ENCODE measurements at places on chromosomes 1 and 21.

DNA sequence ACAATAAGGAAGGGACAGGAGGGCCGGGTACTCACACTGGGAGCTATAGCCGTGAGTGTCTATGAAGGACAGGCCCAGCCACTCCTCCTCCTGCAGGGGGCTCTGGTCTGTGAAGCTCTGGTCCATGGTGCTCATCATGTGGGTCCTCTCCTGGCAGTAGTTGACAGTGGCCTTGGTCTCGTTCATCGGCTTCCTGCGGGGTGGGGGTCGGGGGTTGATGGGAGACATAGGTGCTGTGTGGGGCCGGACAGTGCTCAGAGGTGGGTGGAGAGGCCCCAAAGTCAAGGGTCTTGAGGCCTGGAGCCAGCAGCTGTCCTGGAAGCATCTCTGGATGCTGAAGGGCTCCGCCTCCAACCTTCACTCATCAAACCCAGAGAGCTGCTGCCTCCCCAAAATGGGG is 260.4 kb downstream of the PTPRU start:
- no peak for DNase-seq

GRCh38 chr1:155004352-155005075 is 1.9 kb downstream of the ZBTB7B start:
- DNase-seq: no peak

GRCh38 chr1:197453376-197454058 is 185.5 kb downstream of the CRB1 start:
- no peak for DNase-seq

DNA sequence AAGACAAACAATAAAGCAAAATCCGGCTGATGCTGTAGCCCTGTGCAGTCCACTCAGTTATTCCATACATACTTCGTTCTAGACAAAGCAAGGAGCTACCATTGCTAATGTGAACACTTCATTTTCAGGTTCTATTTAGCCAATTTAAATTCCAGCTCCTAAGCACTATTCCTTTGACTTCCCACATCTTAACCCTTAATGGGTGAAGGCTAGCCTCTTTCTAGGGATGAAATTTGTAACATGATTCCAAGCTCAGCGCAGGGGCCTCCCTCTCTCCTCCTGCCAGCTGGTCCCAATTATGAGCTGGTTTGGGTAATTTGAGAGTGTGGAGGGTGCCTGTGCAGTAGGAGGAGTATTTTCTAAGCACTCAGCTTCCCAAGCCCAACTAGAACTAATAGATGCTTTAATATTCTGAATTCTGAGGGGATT is 53.9 kb upstream of the PTGFRN start:
- DNase-seq: no peak

DNA sequence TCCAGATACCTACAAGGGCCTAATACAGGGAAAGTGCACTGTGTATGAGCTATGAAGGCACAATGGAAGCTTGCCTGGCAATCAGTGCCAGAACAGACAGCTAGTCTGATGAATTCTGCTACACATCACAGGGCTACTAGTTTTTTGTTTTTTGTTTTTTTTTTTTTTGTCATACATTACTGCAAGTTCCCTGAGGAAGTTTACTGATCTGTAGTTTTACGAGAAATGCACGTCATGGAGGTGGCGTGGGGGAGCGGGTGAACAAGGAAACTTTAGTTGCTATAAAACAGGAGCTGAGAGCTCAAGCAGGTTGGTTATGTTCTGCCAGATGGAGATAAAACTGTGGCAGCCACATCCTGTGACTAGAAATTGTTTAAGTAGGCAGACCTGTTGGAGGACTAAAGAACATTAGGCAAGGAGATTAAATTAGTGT is 17.7 kb downstream of the PTPRC start:
- peak; percentile 28 for DNase-seq

DNA sequence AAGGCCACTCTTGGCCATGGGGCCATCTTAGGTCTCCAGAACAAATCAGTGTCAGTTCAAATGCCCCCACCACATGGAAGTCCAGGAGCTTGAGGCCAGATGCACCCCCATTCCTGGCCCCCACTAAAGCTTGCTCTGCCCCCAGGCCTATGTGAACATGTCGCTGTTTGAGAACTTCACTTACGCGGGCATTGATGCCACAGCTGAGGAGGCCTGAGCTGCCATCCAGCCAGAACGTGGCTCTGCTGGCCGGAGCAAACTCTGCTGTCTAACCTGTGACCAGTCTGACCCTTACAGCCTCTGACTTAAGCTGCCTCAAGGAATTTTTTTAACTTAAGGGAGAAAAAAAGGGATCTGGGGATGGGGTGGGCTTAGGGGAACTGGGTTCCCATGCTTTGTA is 15.1 kb upstream of the MPL start:
- DNase-seq: no peak

GRCh38 chr1:174769961-174770549 is 229.7 kb upstream of the CACYBP start:
- no peak for DNase-seq

DNA sequence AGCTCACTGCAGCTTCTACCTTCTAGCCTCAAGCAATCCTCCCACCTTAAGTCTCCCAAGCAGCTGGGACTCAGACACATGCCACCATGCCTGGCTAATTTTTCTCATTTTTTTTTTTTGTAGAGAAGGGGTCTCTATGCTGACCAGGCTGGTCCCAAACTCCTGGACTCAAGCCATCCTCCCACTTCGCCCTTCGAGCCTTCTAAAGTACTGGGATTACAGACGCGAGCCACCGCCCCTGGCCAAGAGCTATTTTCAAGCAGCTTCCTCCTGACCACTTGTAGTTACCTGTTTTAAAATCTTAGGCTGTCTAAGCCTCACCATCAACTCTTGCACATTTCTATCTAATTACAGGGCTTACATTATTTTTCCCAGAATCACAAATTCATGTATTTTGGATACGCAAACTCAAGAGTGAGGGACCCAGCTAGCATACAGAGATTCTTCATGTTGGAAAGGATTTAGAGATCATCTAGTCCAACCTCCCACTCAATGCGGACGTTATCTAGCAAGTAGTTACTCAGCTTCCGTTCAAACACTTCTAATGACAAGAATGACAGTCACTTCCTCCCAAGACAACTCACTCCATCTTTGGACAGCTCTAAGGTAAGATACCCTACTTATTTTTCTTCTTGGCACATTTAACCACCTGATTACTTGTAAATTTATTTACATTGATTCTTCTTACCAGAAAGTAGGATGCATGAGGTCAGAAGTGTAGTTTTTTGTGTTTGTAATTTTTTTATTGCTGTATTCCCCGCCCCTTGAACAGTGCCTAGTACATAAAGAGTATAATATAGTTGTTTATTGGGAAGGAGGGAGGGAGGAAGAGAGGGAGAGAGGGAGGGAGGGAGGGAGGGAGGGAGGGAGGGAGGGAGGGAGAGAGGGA is 65.4 kb downstream of the LUZP1 start:
- DNase-seq: no peak

DNA sequence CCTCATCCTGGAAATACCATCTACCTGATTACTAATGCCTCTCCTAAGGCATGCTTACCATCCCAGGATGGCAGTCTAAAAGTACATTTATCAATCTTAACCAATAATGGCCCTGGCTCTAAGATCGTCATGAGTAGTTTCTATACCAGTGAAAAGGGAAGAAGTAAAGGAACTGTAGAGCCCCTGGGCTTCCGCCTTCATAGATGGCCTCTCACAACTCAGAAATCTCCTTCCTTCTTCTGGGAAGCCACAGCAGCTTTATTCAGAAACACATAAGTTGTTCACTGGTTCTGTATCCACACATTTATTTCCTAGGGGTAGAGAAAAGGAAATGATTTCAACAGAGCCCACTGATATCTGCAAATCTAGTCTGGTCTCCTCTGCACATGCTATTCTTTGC is 41.0 kb upstream of the CD5L start:
- no peak for DNase-seq

- DNase-seq: no peak
Observed at GRCh38 chr1:104295511-104295910, 545.8 kb downstream of the AMY1C start.

- DNase-seq: no peak
Observed at GRCh38 chr1:45622524-45623394, 1.1 kb downstream of the CCDC17 start.

DNA sequence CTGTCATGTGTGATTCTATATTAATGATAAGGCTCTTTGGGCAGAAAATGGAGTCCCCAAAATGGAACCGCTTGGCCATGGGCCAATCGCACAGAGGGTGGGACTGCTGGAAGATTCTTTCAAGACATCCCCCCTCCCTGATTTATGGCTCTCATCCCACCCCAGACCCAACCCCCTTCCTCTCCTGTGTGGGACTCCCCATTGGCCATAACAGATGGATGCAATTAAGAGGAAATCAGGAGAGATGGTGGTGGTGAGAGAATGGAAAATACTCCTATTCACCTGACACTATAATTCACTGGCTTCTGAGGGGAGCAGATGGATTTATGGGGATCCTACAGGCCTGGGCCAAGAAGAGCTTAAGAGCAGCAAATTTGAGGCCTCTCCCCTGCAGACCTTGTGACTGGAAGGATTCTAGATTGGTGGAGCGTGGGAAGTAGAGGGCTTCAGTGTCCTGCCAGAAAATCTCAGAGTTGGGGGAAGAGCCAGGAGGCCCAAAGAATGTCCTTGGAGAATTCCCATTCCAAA is 1.7 kb downstream of the IGFN1 start:
- no peak for DNase-seq

DNA sequence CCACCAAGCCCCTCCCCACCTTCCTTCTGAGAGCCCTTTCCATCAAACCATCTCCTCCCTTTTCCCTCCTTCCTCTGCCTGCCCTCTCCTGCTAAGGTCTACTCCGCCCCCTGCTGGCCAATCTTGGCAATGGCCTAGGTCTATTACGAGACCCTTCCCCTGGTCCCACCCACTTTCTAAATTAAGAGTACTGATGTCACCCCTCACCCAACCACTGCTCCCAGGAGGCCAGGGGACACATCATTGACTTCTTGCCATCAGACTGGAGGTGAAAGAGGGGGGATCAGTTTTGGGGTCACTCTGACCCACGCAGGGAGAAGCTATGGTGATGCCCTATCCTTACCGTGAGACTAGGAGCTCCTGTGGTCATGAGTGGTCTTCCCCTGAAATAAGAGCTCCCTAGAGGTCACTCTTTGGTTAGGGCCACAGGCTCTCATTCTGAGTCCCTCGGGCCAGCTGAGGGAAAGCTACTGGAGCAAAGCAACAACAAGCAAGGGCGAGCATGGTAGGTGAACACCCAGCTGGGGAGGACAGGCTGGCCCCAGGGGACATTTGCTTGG is 34.6 kb upstream of the S100A7 start:
- DNase-seq: peak; percentile 57

DNA sequence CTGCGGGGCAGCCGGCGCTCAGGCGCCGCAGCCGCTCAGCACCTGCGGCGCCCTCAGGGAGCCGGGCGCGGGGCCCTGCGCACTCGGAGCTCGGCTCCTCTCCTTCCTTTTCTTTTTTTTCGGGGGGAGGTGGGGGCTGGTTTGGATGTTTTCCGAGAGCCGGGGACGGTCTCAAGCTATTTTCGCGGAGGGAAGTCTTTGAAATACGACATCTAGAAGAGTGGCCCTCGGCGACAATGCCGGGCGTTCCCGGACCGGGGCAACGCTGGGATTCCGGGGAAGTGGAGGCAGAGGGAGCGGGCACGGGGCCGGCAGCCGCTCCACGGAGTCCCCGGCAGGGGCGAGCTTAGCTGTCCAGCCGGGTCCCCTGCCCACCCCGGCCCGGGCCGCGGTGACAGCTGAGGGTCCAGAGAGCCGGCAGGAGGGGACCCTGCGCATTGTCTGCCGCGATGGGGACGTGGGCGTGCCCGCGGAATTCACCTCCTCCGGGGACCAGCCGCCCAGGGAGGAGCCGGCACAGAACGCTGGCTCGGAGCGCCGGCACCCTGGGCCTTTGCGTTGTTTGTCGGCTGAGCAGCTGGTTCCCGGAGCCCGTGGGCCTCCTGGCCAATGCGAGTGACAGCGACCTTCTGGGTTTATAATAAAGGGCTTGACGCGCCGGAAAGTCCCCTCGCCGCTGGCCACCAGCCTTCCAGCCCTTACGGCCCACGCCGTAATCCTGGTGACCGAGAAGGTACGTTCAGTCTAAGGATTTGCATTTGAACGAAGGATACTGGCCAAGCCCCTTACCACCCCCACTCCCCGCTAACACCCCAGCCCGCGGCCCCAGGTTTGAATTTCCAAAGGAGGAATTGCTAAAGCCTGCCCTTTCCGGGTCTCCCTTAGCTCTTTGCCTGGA is 582 bp downstream of the SLC37A1 start:
- peak; percentile 33 for DNase-seq

GRCh38 chr1:183583466-183583865 is 6.8 kb downstream of the NCF2 start:
- no peak for DNase-seq

- no peak for DNase-seq
Observed at GRCh38 chr21:27201197-27201596, 234.3 kb upstream of the ADAMTS5 start.

GRCh38 chr1:219120624-219121544 is 52.8 kb upstream of the LYPLAL1 start:
- no peak for DNase-seq

DNA sequence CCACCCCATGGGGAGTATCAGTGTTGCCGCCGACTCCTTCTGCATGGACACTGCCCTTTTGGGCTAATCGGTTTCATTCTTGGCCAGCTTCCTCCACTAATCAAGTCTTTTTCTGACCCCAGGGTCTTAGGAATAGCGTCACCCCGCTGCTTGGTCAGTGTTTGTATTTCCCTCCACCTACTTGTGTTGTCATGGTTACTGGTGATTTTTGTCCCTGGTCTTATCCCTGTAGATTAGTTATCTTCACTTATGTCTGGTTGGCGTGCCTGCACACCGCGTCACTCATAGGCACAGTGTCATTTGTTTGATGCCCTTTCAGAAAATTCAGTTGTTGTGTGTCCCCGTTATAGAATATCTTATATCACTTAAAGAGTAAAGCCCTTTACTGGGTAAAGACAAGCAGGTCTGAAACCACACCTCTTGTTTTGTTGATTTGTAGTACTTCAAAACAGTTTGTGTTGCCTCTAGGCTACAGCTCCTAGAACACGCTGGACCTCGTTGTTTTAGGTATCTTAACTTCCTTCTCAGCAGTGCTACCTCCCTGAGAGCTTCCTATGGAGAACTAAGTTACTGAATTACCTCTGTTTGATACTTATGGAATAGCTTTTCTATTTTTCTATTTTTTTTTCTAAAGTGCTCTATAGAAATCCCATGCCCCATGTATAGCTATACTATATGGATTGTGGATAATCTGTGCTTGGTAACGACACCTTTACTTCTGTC is 868 bp downstream of the PPP1R12B start:
- DNase-seq: no peak

DNA sequence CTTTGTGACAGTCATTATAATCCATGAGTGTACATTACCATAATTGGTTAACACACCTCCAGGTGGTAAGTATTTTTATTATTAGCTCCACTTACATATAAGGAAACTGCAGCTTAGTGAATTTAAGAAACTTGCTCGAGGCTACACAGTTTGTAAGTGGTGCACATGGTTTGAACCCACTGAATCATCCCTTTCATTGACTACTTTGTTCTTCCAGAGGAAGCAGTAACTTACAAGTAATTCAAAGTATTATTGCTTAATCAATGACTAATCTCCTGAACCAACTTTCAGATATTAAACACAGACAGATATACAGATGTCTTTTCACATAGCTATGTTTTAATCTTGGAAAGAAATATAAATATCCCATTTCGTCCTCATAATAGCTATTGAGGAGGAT is 18.7 kb upstream of the CLDN8 start:
- no peak for DNase-seq
